GM06990 (cell line): ENCODE measurements at places on chromosomes 6 and 20.

- no peak for DNase-seq
Measured at GRCh38 chr6:35663447-35664235, 25.1 kb downstream of the FKBP5 start.

DNA sequence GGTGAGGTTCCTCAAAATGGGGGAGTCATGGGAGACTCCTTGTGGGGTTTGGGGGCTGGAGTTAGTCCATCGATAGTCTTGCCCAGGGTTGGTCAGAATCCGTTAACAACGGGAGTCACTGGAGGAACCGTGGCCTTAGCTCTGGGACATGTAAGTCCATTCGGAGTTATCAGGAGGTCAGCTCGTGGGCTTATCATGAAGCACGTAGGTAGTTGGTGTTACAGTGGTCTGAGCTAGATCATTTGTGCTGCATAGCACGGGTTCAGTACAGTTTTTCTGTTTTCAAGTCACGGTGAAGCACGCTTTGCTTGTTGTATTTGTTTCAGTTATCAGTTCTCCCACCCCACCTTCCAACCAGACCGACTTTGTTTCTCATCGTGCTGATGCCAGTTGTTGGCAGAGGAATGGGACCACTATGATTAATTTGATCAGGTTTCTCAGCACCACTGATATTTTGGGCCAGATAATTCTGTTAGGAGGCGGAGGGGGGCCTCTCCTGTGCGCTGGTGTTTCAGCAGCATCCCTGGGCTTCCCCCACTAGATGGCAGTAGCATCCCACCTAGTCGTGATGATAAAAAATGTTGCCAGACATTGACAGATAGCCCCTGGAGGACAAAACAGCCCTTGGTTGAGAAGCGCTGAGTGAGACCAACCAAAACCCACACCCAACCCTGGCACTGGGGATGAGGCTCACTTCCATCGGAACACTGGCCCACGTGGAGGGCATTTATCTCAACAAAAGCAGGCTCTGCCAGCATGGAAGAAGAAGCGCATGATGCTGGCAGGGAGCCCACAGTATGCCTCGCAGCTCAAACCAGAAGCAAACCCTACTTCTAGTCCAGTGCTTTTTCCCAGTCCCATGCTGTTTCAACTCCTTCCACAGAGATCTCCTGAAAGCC is 2.2 kb upstream of the APMAP start:
- peak; percentile 50 for DNase-seq

- no peak for DNase-seq
Measured at GRCh38 chr20:23244916-23245552, 105.6 kb upstream of the NXT1 start.

GRCh38 chr6:134005800-134006199 is 46.6 kb downstream of the SLC2A12 start:
- DNase-seq, result no peak
